Activated effector memory CD4-positive, alpha-beta T cell treated with Interleukin-2 at 50 U/mL for 16 hours (primary cell): ENCODE measurements at places on chromosomes 1 and 21.

GRCh38 chr1:50108497-50109059 lies at the start of gene ELAVL4:
ELAVL4 (plus strand) TSS chr1:50108920; CDS start chr1:50109190, 270 bp downstream.
- no peak for DNase-seq

- no peak for DNase-seq
These were observed 27.7 kb downstream of the CAPZB start for GRCh38 chr1:19457607-19458006.

DNA sequence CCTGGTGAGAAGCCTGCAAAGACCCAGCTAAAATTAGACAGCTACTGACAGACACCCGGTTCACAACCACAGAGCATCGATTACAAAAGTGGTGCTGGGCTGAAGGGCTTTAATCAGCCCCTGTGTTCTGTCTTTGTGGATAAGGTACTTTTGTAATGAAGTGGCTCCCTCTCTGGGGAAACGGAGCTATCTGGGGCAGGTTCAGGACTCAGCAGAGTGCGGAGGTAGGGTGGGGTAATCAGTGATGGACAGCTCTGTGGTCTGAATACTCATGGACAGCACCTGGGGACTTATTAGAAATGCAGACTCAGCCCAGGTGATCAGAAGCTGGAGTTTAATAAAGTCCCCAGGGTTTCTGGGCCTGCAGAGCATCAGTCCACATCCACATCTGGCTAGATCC lies 152.0 kb downstream of the MATN1 start:
- no peak for DNase-seq

- DNase-seq = no peak
These were observed 57.5 kb upstream of the PDC start for GRCh38 chr1:186518395-186518794.

- DNase-seq = no peak
These were observed 84.1 kb downstream of the TM2D1 start for GRCh38 chr1:61640531-61641530.
